ENCODE measurements at places on chromosomes 12 and 14.

DNA sequence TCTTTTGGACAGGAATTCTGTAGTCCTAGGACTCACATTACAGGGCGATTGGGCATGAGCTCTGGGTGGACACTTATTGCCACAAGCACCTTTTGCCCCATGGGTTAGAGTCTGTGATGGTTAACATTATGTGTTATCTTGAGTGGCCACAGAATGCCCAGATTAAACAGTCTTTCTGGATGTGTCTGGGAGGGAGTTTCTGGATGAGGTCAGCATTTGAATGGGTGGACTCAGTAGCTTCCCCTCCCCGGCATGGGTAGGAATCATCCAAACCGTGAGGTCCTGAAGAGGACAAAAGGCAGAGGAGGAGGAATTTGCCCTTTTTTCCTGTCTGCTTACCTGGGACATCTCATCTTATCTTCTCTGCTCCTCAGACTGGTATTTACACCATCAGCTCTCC is 85.6 kb downstream of the BMP4 start:
- DNase-seq: no peak

GRCh38 chr12:76276499-76277151 is 71.6 kb downstream of the BBS10 start:
- DNase-seq: no peak

DNA sequence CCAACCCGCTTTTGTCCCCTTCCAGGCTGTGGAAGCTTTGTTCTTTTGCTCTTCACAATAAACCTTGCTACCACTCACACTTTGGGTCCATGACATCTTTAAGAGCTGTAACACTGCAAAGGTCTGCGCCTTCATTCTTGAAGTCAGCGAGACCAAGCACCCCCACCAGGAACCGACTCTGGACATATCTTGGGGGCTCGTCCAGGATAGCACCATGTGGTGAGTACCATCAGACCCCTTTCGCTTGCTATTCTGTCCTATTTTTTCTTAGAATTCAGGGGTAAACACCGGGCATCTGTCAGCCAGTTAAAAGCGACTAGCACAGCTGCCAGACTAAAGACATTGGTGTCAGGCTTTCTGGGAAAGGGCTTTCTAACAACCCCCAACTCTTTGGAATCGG is 137.6 kb upstream of the PPFIA2 start:
- DNase-seq: no peak

GRCh38 chr14:24038686-24039085 is 13.1 kb upstream of the CARMIL3 start:
- DNase-seq: no peak

- no peak for DNase-seq
These were observed 8.4 kb downstream of the DEGS2 start for GRCh38 chr14:100150932-100151587.

All from stimulated activated CD8-positive, alpha-beta memory T cell treated with anti-CD3 and anti-CD28 coated beads, Interleukin-15, amount 100 ng/mL, for 1 hour (primary cell).